ENCODE measurements at places on chromosomes 12 and 14.

DNA sequence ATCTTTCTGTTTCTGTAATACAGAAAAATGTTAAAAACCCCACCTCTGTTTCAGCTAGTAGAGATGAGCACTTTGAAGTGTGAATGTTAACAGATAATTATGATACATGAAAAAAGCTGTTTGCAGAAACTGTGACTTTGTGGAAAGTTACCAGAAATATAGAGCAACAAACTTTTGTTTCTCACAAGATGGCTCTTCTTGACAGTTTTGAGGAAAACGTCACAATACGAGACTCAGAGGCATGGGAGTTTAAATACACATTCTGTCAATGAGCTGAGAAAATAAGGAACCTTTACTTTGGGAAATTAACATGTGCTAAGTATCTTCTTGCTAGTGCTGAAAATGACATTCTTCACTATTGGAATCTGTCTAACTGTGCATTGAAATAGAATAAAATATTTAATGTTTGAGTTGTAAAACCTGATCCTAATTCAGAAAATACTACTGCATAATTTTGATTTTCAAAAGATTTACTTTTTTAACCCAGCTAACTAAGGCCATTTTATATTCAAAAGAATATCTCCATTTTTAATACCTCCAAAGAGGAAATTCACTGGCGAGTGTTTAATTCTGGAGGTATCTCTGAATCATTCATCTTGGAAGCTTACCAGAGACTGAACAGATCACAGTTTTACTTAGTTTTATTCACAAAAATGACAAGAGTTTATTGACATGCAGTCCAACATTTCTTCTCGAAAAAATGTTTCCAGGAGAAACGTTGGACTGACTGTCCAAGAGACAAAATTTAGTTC is 308.9 kb upstream of the LRFN5 start:
- DNase-seq = no peak

GRCh38 chr12:103373088-103373523 is 122.7 kb downstream of the C12orf42 start:
- DNase-seq = no peak

DNA sequence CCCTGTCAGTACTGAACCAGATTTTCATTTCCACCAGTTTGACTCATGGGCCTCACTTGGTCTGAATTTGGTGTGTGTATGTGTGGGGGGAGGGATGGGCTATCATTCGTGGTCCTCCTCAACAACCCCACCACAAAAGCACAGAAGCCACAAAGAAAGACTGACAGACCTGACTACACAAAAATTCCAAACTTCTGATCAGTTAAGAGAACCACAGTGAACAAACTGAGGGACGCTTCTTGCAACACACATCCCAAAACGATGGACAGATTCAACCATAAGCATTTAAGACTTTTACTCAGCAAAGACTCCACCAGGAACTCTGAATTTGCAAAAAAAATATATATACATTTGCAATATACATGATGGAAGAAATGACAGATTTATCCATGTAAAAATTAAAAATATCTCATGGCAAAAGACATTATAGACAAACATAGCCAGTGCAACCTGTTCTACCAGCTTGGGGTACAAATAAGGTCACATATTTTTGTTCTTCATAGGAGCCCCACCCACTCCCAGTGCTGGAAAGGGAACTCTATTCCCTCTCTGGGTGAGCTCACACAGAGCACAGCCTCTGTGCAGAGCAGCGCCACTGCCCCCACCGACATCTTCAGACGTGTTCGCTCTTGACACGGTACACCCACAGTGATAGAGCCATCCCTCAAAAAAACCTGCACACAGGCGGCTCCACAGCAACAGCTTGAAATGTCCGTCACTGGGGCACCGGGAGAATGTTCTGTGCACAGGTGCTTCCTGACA is 49.7 kb downstream of the JAG2 start:
- no peak for DNase-seq

- DNase-seq = no peak
Observed at GRCh38 chr14:91252871-91253794, 8.6 kb upstream of the GPR68 start.

GRCh38 chr14:91419044-91419397 is 1.4 kb upstream of the CCDC88C start:
- no peak for DNase-seq

DNA sequence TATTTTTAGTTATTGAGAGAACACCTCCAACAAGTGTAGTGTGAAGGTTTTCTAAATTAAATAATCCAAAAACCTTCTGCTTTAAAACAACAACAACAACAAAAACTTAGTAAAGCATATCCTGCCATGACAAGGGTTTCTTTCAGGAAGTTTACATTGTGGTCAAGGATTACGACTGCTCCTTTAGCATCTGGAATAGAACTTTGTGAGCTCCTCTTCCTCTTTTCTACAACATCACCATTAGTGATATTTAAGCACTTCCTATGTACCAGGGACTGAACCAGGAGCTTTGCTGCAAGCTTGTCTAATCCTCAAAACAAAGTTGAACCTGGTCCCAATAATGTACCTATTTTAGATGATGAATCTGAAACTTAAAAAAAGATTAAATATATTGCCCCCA is 315.4 kb upstream of the KITLG start:
- DNase-seq = no peak

- no peak for DNase-seq
Observed at GRCh38 chr12:65171870-65172269, 2.5 kb downstream of the LEMD3 start.

- DNase-seq = no peak
Observed at GRCh38 chr14:76922584-76922983, 96.4 kb downstream of the LRRC74A start.

DNA sequence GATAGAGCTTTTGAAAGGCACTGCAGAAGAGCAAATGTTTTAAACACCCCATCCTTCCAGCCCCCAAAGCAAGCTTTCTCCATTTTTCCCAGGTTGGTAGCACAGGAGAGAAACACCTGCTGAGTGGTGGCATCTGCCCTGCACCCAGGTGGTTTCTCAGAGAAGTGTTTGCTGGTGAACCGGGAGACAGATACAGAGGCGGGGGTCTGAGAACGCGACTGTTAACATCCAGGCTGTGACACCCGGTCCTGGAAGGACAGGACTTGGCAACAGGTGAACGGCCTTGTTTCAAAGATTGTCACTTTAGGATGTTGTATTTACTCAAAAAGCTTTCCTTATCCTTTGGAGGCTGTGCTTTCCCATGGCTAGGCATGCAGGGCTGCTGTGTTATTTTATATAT is 18.5 kb downstream of the MMAB start:
- no peak for DNase-seq

GRCh38 chr14:77158175-77158881 is 16.7 kb upstream of the ZDHHC22 start:
- peak; percentile 24 for DNase-seq

- no peak for DNase-seq
Observed at GRCh38 chr12:54601841-54602240, 13.4 kb upstream of the PPP1R1A start.

- no peak for DNase-seq
Observed at GRCh38 chr14:68694516-68695235, 98.2 kb downstream of the ZFP36L1 start.

DNA sequence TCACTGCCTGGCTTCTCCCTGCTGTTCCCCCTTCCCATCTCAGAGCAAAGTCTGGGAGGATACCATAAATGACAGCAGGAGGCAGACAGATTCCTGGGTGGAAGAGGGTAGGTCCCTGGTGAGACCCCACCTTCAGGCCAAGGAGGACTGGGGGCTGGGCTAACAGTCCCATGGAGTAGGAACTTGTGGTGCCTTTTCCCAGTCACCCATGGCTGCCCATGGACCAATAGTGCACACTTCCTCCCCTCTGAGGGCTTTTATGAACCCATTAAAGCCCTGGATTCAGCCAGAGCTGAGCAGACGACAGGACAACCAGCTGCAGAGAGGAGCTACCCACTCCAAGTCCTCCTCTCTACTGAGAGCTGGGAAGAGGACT is 36.6 kb upstream of the OR5AU1 start:
- no peak for DNase-seq

- no peak for DNase-seq
Observed at GRCh38 chr14:104401785-104402184, 177.8 kb upstream of the C14orf180 start.

DNA sequence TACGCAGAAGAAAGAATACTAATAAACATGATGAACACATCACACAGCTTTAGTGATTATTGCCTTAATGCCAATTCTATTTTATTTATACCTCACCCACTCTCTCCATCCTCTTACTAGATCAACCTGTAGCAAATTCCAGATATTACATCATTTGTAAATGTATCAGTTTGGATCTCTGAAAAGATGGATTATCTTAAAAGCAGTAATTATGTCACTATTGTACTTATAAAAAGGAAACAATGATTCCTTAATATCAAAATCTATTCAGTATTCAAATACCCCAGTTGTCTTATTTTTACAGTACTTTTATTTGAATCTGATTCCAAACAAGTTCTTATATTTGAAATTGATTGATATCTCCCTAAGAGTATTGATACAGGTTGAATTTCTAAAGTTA is 892.8 kb upstream of the MDGA2 start:
- DNase-seq = no peak

DNA sequence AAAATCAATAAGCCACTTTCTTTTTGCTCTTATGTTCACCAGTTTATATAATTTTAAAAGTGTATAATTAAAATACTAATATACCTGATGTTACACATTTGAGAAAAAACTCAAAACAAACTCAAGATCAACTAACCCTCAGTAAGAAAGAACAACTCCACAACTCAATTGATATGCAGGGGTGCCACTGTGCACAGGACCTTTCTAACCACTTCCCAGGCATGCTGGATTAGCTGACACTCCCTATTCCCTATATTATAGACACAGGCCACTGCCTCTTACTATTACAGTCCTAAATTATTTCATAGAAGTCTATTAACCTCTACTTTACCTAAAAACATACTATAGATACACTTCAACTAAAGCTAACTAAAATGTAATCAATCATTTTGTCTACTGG is 191.7 kb upstream of the KRR1 start:
- DNase-seq = no peak

DNA sequence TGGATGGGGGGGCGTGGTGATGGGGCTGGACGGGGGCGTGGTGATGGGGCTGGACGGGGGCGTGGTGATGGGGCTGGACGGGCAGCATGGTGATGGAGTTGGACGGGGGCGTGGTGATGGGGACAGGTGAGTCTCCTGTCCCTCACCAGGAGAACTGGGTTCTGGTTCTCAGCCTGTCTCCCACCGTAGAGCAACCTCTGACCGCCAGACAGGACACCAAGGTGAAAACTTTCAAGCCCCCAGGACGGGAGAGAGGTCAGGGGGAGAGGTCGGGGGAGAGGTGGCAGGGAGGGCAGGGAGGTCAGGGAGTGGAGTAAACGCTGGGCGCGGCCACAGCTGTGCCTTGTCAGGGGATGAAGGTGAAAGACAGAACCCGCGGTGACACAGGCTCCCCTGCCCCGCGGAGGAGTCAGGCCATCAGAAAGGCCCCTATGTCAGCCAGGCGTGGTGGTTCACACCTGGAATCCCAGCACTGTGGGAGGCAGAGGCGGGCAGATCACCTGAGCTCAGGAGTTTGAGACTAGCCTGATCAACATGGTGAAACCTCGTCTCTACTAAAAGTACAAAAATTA is 84.6 kb downstream of the GALNT9 start:
- no peak for DNase-seq

DNA sequence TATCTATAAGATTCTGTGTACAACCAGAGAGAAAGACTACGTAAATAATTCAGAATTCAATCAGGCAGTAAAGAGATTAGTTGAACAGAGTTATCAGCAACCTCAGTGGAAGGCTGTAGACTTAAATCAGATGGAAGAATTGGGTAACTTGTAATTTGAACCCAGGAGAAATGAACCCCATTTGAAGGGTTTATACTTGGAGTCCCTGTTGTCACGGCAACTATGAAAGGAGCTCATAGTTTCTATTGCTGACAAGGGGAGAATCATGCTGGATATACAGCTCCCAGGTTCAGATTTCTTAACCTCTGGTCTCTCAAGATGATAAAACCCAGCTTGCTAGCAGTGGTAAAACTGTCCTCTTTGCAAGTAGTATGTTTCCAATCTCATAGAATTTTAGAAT is 54.4 kb upstream of the BMP4 start:
- DNase-seq = no peak

DNA sequence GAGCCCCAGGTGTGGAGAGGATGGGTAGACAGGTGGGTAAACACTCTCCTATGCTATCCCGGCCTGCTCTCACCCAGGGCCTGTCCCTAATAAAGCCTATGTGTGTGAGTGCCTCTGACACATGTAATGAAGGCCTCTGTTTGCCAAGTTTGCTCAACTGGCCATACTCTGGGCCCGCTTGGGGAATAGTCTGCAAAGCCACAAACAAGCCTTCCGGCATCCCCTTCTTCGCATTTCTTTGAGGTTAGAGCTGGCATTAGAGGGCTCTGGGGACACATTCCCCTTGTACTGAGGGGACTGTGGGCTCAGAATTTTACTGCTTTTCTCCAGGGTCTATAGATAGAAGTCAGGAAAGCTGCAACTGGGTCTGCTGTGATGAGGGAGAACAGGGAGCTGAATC is 240.5 kb downstream of the C12orf75 start:
- no peak for DNase-seq

- no peak for DNase-seq
Observed at GRCh38 chr14:53608369-53608768, 348.3 kb downstream of the BMP4 start.

DNA sequence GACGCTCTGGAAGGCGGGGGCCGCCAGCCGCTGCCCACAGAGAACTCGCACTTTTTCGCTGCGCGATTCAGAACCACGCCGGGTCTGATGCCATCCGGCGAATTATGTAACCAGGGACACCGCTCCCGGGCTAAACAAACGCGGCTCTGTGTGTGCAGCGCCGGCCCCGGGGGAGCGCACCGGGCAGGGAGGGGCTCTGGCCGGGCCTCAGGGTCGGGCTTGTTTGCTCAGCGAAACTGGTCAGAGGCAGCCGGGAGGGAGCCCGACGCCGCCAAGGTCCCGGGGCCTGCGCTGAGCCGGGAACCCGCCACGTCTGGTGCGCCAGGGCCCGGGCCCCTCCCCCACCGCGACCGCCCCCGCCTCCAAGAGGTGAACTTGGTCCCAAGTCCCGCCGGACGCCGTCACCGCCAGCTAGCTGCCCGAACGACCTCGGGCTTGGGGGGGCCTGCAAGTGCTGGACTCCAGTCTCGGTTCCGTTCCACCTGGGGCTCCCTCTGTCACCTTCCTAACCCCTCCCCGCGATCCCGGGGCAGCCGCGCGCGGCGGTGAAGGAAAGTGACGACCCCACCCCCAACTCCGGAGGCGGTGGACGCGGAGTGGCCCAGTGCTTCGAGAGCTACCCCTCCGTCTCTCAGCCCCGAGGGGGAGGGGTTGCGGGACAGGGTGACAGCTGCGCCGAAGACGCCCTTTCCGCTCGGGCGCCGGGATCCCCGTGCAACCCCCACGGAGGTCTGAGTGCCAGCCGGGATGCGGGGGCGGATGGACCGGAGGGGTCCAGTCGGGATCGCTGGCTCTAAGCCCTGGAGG is 848 bp downstream of the CTDSP2 start:
- no peak for DNase-seq

- DNase-seq = no peak
Observed at GRCh38 chr12:106171117-106171750, 32.5 kb upstream of the NUAK1 start.

DNA sequence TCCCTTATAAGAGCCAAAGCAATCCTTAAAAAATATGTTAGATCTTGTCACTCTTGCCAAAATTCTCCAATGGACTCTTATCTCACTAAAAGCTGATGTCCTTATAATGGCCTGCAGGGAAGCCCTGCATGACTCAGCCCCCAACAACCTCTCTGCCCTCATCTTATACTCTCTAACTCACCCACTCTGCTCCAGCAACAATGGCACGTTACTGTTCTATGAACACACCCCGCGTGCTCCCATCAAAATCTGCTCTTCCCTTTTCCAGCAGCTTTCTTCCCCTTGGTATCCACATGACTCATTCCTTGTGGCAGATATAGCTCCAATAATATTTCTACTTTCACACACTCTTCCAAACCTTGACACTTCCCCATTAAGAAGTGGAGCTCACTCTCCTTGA is 108.1 kb downstream of the DENND5B start:
- DNase-seq = no peak
